ENCODE measurements at places on chromosomes 6 and 20.

- DNase-seq: no peak
These were observed 29.7 kb upstream of the AFDN start for GRCh38 chr6:167797011-167797471.

- no peak for DNase-seq
These were observed 338.0 kb upstream of the KHDRBS2 start for GRCh38 chr6:62623846-62624532.

GRCh38 chr6:155314773-155315515 is 660 bp upstream of the TFB1M start:
- DNase-seq: no peak

- DNase-seq: no peak
These were observed 137.2 kb downstream of the WDR27 start for GRCh38 chr6:169564453-169565240.

GRCh38 chr6:165906-166305 is 126.4 kb upstream of the DUSP22 start:
- DNase-seq: no peak

GRCh38 chr6:111033628-111034289 is 51.9 kb downstream of the RPF2 start:
- no peak for DNase-seq

DNA sequence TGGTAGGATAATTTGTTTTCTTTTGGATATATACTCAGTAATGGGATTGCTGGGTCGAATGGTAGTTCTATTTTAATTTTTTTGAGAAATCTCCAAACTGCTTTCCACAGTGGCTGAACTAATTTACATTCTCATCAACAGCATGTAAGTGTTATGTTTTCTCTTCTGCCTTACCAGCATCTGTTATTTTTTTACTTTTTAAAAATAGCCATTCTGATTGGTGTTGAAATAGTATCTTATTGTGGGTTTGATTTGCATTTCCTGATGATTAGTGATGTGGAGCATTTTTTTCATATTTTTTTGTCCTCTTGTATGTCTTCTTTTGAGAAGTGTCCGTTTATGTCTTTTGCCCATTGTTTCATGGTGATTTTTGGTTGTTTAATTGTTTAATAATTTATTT is 11.9 kb downstream of the HINT3 start:
- DNase-seq: no peak

DNA sequence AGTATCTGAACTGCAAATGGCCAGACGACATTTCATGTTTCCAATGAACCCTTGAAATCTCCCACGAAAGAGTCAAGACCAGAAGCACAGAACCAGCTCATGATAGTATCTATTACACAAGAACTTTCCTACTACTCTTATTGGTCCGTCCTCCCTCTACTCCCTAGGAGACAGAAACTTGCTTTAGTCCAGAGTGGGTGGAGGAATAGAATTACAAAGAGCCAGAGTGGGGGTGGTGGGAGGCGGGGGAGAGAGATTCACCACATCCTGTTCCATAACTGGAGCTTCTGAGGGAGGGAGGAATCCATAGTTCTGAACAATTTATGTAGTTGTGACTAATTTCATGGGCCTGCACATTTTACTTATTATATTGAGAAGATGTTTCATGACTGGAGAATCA is 18.5 kb upstream of the WFDC10A start:
- no peak for DNase-seq

GRCh38 chr6:159193923-159194322 is 24.7 kb downstream of the FNDC1 start:
- no peak for DNase-seq

DNA sequence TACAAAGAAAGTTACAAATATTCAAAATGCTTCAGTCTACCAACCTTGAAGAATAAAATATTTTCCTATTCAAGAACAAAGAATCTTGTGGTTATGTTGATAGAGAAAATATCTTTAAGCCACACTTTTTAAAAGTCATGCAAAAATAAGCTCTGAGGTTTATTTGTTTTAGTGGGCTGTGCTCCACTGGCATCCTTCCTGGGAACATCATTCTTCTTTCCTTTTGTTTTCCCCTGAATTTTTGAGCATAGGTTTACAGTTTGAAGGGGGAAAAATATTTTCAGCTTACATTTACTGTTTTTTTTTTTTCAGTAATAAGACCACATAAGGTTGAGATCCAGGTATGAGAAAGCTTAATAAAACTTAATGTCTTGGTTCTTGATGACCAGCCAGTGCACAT is 72.0 kb upstream of the BACH2 start:
- no peak for DNase-seq

- DNase-seq: no peak
These were observed 14.3 kb downstream of the BICRAL start for GRCh38 chr6:42796171-42796570.

GRCh38 chr6:47034421-47034820 is 7.7 kb downstream of the ADGRF1 start:
- DNase-seq: no peak

GRCh38 chr6:56649053-56649769 is 6.5 kb upstream of the DST start:
- DNase-seq: no peak

DNA sequence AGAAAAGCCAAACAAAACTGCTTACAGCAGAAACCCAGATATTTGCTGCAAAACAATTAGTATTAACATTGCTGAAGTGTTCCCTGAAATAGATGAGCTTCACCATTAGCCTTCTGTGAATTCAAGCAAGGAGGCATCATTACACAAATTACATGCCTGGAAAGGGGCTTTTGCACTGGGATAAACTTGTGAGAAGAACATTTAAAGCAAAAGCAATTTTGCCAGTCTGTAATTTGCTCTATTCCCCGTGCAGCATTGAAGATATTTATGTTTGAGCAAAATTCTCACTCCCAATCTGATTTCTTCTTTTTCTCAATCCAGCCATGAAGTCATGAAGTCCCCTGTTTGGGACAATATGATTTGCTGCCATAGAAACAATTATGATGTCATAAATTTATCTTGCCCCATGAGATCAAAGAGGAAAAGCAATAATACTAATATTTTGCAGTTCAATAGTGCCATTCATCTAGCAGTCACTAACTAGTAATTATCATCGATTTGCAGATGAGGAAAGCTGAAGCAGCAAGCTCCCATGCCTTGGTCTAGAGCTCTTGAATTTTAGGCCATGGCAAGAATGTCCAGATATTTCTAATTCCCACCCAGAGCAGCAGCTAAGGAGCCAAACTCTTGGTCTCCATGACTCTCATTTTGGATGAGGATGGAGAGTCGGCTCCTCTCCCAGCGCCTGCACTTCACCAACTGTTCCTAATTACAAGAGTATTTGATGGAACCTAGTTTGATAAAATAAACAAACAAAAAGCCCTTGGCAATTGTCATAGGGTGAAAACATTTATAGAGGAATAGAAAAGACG is 49.5 kb upstream of the CCN6 start:
- DNase-seq: no peak

Data from glutamatergic neuron (in vitro differentiated cells).